ENCODE measurements at places on chromosomes 7 and 10. TPM values are rescaled to one million over a fixed set of nuclear protein-coding genes. Genes with fewer than 3 reads are reported as not detected.

The RADIL gene
- total RNA-seq, result 0.53 TPM

The PRLHR gene
- not detected for total RNA-seq

The CYP26C1 gene
- not detected for total RNA-seq

The ZNF804B gene
- total RNA-seq, result not detected

The NDUFA5 gene
- 57.5 TPM for total RNA-seq

The NME8 gene
- total RNA-seq, result not detected

The CLDN15 gene
- 28.7 TPM for total RNA-seq

The NRCAM gene
- 4.1 TPM for total RNA-seq

The GFRA1 gene
- total RNA-seq, result not detected

The SPDYE2 gene
- not detected for total RNA-seq

The PGAM1 gene
- total RNA-seq, result 362 TPM

The TACC2 gene
- total RNA-seq, result 0.19 TPM

The RAB19 gene
- total RNA-seq, result 13.7 TPM

The SH3PXD2A gene
- total RNA-seq, result 7.8 TPM

The ASB10 gene
- total RNA-seq, result not detected

The LFNG gene
- total RNA-seq, result 23.0 TPM

The OR2A1 gene
- not detected for total RNA-seq

The GPER1 gene
- total RNA-seq, result 0.24 TPM

The CH25H gene
- not detected for total RNA-seq

The WDR91 gene
- total RNA-seq, result 27.1 TPM

The EIF4H gene
- total RNA-seq, result 452 TPM

The GRID2IP gene
- total RNA-seq, result 0.29 TPM

The LEP gene
- not detected for total RNA-seq

The LRRD1 gene
- total RNA-seq, result not detected

The EN2 gene
- not detected for total RNA-seq

The TAS2R3 gene
- total RNA-seq, result 1.8 TPM

The SLC18A3 gene
- total RNA-seq, result not detected

The ZWINT gene
- total RNA-seq, result 59.3 TPM

The CYP51A1 gene
- 29.9 TPM for total RNA-seq

The CCDC172 gene
- not detected for total RNA-seq

The AIMP2 gene
- total RNA-seq, result 42.2 TPM

The HOXA10 gene
- 0.26 TPM for total RNA-seq

The GOT1 gene
- 101 TPM for total RNA-seq

The C10orf105 gene
- 0.43 TPM for total RNA-seq

The GATA3 gene
- total RNA-seq, result 40.4 TPM

The LAMB4 gene
- not detected for total RNA-seq

The SUN3 gene
- not detected for total RNA-seq

The PON1 gene
- 0.65 TPM for total RNA-seq

The COMTD1 gene
- 31.2 TPM for total RNA-seq

The ANKRD22 gene
- 0.24 TPM for total RNA-seq

The SSC4D gene
- total RNA-seq, result 0.60 TPM

The ENKUR gene
- total RNA-seq, result not detected

The SLC13A1 gene
- not detected for total RNA-seq

The C1GALT1 gene
- 31.8 TPM for total RNA-seq

The UFSP1 gene
- total RNA-seq, result 0.83 TPM

The COL26A1 gene
- 0.22 TPM for total RNA-seq

The LRIT1 gene
- not detected for total RNA-seq

The NUTM2A gene
- 0.35 TPM for total RNA-seq

The PNLIPRP2 gene
- total RNA-seq, result not detected

The FAM24B gene
- total RNA-seq, result 38.1 TPM

The NCF1 gene
- total RNA-seq, result 1.8 TPM

The ZNF727 gene
- 0.19 TPM for total RNA-seq
